Ammon's horn (tissue), 1 donor: ENCODE measurements at places on chromosomes 2 and 18.

GRCh38 chr18:10299643-10300042, 154.8 kb upstream of the APCDD1 start:
- peak; percentile 79 for DNase-seq

GRCh38 chr2:237431372-237431771, 17.4 kb upstream of the COL6A3 start:
- DNase-seq = no peak

DNA sequence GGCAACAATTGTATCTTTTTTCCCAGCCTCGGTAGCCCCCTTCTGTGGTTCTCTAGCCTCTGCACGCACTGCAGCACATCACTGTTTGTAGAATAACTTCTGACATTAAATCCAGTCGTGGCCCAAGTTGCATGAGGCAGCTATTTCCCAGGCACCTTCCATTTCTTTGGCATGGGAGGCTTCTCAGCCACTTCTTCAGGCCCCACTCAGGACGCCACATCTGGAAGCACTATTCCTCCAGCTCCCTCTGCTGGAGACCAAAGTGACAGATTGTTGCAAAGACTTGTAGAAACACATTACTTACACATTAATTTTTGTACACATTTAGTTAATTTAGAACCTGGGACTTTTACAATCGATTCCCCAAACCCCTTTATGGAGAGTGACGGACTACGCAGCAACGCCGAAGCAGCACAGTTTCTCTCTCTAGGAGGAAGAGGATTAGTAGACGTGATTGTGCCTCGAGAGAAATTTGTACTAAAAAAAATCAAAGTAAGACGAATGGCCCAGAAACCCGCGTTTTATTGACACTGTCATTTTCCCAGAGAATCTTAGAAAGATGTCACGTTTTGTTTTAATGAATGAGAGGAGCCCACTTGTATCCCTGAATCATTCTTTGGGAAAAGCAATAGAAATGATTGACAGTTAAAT, 57.8 kb upstream of the RGPD5 start:
- peak; percentile 75 for DNase-seq

GRCh38 chr2:136785215-136785614, 19.9 kb downstream of the THSD7B start:
- no peak for DNase-seq

GRCh38 chr2:30663321-30663720, 143.9 kb downstream of the CAPN13 start:
- no peak for DNase-seq
